Stimulated activated CD8-positive, alpha-beta memory T cell treated with anti-CD3 and anti-CD28 coated beads, Interleukin-4, amount 100 ng/mL, for 1 hour (primary cell): ENCODE measurements at places on chromosomes 4 and X.

DNA sequence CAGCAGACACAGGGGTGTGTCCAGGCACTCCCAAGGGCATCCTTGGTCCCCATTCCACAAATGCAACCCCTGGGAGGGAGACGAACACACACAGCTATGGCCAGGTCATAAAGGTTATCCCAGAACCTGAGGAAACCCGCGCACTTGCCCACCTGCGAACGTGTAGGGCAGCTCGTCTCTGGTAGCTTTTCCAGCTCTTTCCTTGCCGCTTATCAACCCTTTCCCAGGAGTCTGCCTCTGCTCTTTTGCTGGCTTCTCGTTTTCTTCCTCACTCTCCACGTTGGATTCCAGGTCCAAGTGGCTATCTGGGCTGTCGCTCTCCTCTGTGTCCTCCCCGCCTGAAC lies 13.5 kb downstream of the NOP14 start:
- no peak for DNase-seq

- no peak for DNase-seq
Observed at GRCh38 chr4:82469791-82470345, 39.5 kb downstream of the ENOPH1 start.

DNA sequence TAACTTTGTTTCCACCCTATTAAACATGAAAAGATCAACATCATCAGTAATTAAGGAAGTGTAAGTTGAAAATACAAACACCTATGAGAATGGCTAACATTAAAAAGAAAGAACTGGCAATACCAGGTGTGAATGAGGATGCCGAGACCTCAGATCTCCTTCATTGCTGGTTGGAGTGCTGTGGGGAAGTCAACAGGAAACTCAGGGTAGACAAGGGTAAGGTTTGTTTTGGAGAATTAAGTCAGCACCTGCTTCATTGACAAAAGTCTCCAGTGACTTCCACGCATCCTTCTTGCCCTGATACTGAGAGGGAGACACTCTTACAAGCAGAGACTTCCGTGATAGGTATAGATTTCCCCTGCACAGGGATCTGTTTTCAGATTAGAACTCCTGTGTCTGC lies 106.1 kb downstream of the IRF2 start:
- no peak for DNase-seq

- DNase-seq = no peak
Observed at GRCh38 chrX:43949669-43950068, 23.5 kb downstream of the NDP start.
